ENCODE measurements at places on chromosomes 1 and 21. TPM values are rescaled to one million over a fixed set of nuclear protein-coding genes. Genes with fewer than 3 reads are reported as not detected.

DNA sequence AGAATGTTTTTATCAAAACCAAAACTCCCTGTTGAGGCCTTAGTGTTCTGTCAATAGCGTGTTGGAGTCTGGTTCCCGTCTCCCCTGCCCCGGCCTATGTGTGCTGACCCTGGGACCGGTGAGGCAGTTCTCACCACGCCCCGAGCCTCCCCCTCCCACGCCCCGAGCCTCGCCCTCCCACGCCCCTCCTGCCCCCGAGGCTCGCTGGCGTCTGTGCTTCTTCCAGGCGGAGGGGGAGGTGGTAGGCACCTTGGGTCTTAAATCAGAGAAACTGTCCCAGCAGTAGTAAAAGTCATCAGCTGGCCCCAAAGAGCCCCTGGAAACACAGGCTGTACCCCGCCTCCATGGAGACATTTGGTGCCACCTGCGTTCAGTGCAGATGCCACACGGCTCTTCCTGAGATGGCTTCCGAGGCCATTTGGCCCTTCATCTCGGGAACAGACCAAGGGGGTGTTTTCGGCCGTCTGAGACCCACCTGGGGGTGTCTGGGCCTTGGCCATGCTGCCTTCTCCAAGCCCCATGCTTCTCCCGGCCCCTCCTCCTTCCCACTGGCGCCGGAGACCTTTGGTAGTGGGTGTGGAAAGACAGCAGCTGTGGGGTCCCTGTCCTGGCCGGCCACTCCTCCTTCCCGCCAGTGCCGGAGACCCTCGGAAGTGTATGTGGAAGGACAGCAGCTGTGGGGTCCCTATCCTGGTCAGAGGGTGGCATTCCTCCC lies 44.7 kb downstream of the SKI start:
- no peak for DNase-seq

DNA sequence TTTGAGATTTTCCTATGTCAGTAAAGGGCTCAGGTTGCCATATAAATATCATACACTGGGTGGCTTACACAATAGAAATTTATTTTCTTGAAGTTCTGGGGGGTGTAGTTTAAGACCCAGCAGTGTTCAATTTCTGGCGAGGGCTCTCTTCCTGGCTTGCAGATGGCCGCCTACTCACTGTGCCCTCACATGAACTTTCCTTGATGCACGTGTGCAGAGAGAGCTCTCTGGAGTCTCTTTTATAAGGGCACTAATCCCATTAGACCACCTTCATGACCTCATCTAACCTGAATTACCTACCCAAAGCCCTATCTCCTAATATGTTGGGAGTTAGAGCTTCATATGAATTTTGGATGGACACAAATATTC lies 21.1 kb downstream of the TMEM51 start:
- DNase-seq, result no peak

DNA sequence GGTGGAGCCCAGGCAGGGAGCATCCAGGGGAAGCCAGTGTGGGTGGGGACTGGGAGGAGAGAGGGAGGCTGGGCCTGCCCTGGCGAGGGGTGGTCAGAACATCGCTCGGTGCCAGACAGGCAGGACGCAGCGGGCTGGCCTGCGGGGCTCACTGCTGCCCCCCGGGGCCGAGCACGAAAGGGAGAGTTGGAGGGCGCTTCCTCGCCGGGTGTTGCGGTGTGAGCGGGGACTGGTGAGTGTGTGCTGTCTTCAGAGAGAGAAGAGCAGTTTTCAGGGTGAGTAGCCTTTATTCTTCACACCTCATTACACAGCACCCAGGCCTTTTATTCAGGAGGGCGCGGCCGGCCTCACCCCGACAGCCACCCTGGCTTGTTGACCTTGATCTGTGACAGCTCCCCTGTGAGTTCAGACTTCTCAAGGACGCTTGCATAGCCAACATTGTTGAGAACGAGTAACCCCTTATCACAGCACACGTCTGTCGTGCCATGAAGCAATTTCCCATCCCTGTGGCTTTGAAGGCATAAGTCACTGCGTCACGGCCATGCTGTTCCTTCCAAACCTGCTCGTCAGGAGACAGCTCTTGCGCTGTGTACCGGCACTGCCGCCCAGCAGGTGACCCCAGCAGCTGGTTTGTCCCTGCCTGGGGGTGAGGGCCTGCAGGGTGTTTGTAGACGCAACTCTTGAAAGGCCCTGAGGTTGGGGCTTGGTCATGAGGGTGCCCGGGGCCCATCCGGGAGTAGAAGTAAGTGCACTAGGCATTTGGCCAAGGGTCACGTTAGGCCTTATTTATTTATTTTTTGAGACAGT lies 54.6 kb downstream of the PRKCZ start:
- DNase-seq, result peak; percentile 67

DNA sequence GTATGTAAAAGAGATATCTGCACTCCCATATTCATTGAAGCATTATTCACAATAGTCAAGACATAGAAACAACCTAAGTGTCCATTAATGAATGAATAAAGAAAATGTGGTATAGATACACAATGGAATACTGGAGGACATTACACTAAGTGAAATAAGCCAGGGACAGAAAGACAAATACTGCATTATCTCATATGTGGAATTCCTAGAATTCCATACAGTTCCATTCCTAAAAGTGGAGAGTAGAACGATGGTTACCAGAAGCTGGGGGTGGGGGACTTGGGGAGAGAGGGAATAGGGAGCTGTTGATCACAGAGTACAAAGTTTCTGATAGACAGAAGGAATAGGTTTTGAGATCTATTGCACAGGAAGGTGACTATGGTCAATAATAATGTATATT lies 7.4 kb downstream of the TMED5 start:
- no peak for DNase-seq

Gene AGRN
- 31.6 TPM for polyA plus RNA-seq
